ENCODE measurements at places on chromosomes 1 and 21.

DNA sequence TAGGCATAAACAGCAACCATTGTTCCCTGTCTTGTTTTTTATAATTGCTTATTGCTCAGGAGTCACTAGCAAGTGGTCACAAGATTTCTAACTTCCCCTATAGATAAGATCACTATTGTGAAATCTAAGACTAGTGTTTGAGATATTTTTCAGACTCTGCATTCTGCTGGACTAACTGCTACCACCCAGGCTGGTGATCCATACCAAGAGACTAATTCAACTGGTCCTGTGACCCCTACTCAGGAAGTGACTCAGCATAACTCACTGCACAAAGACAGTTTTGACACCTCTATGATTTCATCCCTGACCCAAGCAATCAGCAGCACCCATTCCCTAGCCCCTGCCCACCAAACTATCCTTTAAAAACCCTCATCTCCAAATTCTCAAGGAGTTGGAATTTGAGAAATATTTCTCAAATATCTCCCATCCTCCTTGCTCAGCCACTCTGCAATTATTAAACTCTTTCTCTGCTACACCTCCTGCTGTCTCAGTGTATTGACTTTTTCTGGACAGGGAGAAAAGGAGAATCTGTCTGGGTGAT is 52.7 kb downstream of the TRIM33 start:
- DNase-seq = peak; percentile 4

- no peak for DNase-seq
These were observed 160.2 kb downstream of the TOMM20 start for GRCh38 chr1:234968451-234968850.

GRCh38 chr1:92274939-92275338 is 23.8 kb downstream of the GLMN start:
- DNase-seq = peak; percentile 14

- DNase-seq = no peak
These were observed 63.5 kb upstream of the ADARB1 start for GRCh38 chr21:45010860-45011259.

DNA sequence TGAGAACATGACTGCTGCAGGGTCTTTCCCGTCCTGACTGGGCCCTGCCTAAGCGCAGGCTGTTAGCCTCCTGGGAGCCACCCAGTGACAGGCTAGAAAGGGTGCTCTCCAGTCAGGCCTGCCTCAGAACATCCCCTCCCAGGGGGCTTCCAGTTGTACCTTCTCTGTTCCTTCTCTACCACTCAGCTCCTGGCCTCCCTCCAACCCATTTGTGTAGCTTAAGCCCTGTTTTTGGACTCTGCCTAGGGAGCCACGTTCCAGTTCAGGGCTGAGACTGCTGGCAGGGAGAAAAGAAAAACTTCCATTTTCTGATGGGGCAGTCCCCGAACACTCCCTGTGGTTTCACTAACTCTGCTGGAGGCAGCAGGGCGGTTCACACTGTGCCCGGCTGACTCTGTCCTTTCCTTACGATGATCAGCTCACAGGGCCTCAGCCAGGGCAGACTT is 15.3 kb upstream of the POU3F1 start:
- no peak for DNase-seq

DNA sequence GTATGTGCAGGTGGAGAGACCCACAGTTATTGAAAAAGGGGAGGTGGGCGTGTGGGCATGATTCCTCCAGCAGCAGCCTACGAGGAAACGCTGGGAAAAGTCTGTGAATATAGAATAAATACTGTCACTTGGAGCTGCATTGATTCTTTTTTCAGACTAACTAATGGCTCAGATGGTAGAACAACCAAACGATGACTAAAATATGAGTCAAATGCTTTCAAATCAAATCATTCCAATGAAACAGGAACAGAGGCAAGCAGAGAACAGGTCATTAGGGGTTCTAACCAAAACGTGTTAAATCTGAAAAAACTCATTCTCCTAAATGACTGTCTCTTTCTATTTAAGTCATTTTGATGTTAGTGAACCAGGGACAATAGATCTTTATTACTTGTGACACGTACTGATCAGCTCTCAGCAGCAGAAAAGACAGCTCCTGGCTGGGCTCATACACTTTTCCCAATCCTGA is 35.1 kb upstream of the SEC16B start:
- no peak for DNase-seq

DNA sequence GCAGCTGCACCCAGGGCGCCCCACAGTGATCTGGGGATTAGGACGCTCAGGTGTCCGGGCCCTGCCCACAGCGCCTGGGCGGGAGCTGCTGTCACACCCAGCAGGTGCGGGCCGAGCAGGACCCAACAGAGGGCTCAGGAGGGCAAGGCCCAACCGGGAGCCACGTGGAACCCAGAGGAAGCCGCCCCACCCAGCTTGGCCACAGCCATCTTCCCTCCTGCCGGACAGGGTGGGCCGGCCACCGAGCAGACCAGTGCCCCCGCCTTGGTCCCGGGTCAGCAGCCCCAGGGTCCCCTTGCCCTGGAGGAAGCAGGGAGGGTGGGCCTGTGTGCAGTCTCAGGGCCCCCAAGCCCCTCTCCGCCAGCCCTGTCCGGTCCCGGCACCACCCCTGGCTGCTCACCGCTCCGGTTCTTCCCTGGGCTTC is 6.3 kb upstream of the TTLL10 start:
- DNase-seq = no peak

DNA sequence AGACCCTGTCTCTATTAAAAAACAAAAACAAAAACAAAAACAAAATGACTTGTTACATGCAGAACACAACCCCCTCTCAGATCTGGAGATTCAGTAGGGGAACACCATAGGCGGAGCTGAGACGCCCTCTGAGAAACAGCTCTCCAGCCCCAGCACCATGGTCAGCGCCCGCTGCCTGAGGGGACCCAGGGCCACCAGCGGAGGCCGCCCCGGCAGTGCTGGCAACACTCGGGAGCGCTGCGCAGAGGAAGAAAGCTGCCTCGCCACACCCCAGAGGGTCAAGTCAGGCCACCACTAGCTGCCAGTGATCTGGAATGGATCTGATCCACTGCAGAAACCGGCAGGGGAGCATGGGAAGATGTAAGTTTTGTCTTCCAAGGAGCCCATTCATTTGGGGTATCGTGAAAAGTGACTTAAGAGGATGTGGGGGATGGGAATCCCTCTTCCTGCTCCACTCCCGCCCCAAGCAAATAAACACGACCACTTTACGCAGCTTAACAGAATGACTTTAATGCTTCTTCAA is 3.1 kb downstream of the ACTA1 start:
- DNase-seq = peak; percentile 54

GRCh38 chr1:2535981-2536380 is 5.9 kb upstream of the HES5 start:
- DNase-seq = no peak

DNA sequence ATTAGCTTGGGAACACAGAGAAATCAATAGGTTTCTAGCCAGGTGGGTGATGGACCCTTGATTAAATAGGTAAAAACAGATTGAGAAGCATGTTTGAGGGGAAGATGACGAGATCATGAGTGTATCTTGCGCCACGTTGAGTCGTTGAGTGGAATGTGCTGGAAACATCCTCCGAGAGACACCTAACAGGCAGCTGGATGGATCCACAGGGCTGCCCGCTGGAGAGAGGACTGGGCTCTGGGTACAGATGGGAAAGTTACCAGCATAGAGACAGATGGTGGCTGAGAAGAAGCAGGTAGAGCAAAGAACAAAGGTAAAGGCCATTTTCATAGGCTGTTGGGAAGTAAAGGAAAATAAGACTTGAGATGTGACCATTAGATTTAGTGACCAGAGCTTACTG is 15.6 kb downstream of the BATF3 start:
- DNase-seq = no peak

GRCh38 chr1:116256286-116256649 is 116.8 kb upstream of the ATP1A1 start:
- no peak for DNase-seq

- DNase-seq = no peak
These were observed 27.0 kb downstream of the DNM3 start for GRCh38 chr1:171868217-171868803.

DNA sequence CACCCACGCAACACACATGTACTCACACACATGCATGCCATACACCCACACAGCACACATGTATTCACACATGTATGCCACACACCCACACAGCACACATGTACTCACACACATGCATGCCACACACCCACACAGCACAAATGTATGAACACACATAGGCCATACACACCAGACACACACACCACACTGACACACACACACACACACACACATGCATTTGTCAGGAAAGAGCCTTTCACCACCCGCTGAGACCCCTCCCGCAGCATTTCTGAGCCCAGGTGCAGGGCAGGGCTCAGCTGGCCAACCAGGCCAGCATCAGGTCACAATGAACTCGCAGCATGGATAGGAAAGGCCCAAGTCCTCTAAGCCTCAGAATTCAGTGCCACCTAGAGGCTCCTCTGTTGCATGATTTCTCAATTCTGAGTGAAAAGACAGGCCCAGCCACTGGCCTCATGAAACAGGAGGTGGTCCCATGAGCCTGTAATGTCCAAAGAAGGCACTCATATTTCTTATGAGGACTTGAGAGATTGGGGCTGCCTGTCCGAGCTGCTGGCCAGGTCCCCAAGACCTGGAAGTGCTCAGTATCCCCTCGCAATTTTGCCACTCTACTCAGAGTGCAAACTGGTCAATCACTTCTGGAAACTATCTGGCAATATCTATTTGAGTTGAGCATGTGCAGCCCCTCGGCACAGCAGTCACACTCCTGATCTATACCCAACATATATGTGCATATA is 57.3 kb downstream of the PSMG1 start:
- DNase-seq = peak; percentile 72

DNA sequence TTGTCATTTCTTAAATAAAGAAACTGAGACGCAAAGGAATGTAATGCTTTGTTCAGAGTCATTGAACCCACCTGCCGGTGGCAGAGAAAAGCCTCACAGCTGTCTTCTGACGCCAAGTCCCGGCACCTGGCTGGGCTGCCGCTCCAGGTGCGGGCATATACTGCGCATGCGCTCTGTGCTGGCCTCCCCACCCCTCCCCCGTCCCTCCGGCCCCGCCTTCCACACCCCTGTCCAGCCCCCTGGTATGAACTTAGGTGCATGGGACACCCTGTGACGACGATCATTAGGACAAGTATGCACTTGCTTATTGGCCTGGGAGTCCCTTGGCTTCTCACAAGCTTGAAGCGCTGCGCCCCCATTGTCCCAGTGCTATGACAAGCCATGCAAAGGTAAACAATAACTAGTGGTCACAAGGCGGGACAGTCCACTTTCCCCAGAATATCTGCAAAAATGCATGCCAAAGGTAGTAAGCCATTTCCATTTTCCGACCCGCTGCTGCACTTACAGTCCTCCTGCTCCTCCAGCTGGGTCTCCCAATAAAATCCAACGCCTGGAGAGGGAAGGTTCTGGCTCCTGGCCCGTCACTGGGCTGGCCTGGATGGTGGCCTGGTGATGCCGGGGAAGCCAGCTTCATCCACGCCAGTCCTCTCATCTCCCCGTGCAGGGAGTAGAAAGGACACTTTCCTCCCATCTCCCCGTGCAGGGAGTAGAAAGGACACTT is 100.4 kb downstream of the PSMG1 start:
- DNase-seq = no peak

GRCh38 chr1:247295274-247295684 is 36.4 kb downstream of the ZNF496 start:
- DNase-seq = no peak

Measured in hepatic stellate cell (primary cell).